ENCODE measurements at places on chromosomes 13 and 19.

DNA sequence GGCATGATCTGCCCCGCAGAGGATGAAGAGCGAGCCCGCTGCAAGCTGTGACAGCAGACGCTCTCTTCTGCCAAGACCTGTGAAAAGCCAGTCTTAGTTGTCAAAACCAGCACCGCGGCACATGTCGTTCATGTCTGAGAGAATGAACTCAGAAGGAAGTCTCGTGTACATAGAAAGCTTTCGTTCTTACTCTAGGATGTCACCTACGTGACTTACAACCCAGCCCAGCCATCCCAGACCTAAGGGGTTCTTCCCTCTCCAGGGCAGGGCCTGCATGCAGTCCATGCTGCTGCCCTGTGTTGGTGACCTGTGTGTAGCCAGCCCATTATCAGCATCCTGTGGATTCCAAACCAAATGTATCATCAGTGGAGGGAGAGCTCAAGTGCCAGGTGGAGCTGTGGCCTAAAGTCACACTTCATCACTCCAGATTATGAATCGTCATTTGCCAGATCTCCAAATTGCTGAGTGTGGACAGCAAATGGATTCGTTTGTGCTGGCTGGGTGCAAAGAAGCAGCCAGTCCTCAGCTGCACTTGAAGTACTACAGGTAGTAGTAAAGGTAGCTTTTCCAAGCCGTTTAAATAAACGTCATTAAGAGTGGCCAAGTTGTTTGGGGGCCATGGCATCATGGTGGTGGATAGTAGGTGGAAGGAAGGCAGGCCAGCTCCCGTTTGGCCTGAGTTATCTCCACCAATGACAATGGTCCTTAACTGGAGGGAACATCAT, 73.9 kb upstream of the GPR183 start:
- peak; percentile 73 for DNase-seq

- no peak for DNase-seq
Measured at GRCh38 chr13:37616131-37616530, 17.6 kb upstream of the POSTN start.

DNA sequence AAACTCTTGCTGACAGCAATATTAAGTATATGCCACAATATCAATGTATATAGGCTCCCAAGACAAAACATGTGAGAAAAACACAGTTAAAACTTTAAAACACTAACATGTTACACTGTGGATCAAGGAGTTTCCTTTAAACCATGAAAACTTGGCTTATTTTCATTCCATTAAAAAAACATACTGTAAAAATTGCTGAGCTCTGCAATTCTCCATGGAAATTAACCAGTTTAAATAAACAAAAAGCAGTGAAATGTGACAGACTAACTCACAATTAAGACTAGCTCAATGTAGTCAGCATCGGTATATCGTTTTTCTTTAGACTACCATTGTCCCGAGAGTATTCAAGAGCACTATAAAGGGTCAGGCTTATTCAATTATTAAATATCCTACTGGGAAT, 930.5 kb upstream of the SLITRK1 start:
- no peak for DNase-seq

- DNase-seq: no peak
Measured at GRCh38 chr13:52703482-52703881, 36.1 kb downstream of the CNMD start.

DNA sequence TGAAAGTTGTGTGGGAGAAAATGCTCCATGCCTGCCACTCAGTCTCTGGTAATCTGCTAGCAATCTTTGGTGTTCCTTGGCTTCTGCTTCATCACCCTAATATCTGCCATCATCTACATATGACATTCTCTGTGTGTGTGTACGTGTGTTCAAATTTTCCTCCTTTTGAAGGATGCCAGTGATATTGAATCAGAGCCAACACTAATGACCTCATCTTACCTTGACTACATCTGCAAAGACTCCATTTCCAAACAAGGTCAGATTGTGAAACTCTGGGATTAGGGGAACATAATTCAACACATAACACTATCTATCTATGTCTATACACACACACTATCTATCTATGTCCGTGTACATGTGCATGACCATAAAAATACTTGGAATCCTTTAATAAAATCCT, 81.4 kb upstream of the IRS2 start:
- no peak for DNase-seq

- no peak for DNase-seq
Measured at GRCh38 chr13:27024776-27025492, 146.7 kb downstream of the USP12 start.

DNA sequence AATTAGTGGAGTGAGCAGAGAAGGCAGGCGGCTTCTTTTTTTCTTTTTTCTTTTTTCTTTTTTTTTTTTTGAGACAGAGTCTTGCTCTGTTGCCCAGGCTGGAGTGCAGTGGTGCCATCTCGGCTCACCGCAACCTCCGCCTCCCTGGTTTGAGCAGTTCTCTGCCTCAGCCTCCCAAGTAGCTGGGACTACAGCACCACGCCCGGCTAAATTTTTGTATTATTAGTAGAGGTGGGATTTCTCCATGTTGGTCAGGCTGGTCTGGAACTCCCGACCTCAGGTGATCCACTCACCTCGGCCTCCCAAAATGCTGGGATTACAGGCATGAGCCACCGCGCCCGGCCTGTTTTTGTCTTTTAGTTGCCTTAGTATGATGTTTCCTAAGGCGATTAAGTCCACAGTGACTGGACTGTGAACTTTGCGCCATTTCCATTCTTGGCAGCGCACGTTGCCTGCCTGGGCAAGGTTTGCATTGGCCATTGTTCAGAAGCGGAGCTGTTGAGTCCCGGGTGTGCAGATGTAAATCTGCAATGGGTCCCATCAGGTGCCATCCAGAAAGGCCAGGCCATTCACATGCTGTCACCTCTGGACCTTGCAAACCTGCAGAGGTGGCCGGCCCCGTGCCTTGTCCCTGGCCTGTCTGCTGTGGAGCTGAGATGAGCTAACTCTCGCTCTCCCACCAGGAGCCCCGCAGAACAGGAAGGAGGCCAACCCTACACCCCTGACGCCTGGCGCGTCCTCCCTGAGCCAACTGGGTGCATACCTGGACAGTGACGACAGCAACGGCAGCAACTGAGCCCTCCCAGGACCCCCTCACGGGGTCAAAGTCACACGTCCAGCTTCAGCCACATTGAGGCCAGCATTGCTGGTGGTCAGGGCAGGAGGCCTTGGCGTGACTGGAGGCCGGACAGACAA, 10.9 kb upstream of the SHD start:
- no peak for DNase-seq

DNA sequence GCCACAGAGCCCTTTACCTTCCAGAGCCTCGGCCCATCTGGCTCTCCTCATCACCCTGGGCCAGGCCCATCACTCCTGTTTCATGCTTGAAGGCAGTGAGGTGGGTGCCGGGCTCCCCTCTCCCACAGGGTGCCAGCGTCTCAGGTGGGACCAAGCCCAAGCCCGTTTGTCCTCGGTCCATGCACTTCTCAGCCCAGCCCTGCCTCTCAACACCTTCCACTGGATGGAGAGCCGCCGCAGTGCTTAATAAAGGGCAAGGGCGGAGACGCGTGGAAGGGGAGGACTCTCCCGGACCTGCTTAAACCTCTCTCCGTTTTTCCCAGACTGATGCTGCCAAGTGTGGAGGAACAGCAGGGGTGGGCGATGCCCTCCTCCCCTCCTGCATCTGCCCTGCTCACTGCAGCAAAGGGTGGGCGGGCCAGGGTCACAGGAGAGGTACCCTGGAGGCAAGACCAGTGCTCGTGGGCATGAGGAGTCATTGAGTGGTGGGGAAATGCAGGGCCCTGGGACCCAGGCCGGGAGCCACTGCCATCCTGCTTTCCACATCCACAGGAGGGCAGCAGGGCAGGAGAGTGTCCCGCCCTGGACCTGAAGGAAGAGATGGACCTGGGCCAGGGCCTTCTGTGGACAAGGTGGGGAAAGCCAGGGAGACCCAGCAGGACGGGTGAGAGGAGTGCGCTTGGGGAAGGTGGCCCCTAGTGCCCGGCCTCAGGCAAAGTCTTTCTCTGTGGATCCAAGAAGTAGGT, 9.7 kb upstream of the ATP11A start:
- no peak for DNase-seq

DNA sequence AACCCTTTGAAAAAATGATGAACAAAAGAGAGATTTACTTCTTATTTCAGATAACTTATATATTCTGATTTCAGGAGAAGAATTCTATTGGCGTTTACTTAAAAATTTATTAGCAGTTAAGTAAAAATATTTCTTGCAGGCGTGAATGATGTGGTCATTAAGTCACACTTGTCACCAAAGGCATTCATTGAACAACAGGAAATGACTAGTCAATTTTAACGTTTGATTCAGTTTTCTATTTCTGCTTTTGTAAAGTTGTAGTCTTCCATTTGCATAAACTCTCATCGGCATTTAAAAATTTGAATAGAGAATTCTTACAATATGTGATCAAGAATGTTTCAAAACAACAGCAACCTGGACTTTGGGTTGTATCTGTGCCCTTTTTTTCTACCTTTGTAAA, 83.4 kb downstream of the GPR12 start:
- DNase-seq: no peak

DNA sequence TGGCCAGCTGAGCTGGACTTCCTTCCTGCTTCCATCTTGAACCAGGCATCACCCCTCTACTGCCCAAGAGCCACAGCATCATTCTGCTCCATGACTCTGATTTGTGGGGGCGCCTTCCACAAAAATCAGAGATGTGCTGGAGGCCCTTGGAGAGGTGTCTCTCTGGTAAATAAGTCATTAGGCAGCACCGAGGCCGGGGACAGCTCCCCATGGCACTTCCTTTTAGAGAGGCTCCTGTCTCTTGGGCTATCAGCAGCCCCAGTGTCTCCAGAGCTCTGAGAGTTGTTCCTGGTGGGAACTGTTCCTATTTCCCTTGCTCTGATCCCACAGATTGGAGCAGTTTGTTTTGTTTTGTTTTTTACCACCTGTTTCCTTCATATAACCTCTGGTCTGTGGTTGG, 19.9 kb downstream of the NWD1 start:
- no peak for DNase-seq

GRCh38 chr13:70864731-70865130, 756.5 kb upstream of the KLHL1 start:
- DNase-seq: no peak

DNA sequence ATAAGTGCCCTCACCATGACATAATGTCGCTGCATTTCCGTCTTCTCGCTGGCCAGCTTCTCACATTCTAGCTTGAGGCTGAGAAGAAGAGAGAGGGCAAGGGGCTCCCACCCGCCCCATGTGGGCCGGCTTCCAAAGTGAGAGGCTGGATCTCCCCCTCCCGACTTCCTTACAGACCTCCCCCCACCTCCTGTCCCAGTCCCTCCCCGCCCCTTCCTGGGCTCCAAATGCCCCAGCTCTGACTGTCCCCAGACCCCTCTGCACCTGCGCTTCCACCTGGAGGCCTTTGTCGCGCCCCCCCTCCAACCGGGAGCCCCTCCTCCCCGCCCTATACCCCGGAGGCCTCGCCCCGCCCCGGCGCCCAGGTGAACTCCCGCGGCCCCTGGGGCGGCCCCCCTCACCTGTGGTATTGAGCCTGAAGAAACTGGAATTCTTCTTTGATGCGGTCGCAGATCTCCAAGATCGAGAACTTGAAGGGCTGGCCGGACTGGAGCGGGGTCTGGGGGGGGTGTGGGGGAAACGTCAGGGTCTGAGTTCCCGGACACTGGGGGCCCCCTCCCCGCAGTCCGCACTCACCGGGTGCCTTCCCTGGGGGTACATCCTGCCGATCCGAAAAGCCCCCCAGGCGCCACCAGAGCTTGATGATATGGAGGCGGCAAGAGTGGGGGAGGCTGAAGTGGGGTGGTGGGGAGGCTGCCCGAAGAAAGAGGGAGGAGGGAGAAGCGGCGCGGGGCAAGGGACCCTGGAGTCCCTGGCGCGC, 595 bp downstream of the TLE2 start:
- DNase-seq: no peak

DNA sequence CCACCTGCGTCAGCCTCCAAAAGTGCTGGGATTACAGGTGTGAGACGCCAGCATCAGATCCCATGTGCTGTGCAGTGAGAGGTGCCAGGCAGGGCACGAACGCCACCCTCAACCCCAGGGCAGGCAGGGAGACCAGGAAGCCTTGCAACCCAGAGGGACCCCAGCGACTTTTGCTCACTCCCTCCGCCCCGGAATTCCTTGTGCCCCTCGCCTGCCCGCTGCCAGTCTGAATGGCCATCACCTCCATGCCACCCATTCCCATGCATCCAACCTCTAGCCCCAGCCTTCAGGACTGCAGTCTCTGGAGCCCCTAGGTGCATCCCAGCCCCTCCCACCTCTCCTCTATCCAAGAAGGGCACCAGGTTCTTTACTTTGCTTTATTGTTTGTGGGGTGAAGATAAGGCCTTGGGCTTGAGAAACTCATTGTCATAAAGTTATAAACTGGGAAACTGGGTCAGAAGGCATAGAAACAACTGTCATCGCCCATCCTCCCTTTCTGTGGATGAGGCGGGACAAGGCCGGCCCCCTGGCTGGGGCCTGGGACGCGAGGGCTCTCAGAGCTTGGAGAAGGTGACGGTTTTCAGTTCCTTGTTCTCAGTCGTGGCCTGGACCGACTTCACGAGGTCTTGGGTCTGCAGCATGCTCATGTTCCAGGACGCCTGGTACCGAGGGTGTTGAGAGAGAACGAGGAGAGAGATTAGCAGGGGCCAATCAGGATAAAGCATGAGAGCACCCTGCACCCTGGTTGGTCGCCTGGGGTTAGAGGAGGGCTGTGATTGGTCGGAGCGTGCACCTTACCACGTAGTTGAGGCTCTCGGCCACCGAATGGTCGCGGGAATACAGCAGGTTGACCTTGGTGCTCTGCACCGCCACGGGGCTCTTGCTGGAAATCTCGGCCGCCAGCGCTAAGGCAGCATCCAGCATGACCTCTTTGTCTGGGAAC, 2.6 kb upstream of the LGALS4 start:
- no peak for DNase-seq
